CMK (cell line): ENCODE measurements at places on chromosomes 5 and 9.

GRCh38 chr9:35757226-35757891 lies 3.3 kb upstream of the MSMP start:
- peak; percentile 60 for DNase-seq

DNA sequence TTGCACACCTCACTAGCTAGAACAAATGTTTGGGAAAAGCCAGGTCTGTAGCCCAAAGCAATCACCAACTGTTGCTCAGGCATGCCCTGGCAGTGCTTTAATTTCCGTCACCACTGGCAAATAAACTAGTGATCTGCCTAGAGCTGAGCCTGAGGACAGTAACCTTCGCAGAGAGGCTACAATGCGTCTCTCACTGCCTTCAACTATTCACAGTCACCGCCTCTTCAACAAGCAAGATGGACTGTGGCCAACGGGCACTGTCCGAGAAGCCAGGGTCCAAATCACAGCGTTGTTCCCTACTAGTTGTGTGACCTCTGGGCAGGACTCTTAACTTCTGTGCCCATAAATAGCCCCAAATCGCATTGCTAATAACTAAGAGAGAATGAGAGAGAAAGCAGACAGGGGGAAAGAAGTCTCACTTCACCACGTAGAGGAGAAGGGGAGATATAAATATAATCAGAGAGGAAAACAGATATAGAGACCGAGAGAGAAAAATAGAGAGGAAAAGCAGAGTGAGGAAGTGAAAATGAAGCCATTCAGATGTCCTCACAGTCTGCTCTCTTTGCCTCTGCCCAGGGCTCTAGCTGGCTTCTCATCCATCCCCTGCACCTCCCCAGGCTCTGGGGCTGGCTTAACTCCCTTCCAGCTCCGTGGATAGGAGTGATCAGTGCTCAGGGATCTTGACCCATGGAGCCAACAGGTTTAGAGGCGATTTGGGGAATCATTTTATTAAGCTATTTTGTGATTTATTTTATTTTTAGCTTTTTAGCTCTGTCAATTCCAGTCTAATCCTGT lies 157.9 kb downstream of the ZDHHC21 start:
- no peak for DNase-seq

- DNase-seq, result no peak
Observed at GRCh38 chr9:7273575-7273974, 515.8 kb downstream of the KDM4C start.

- no peak for DNase-seq
Observed at GRCh38 chr5:178483620-178484019, 106.6 kb downstream of the COL23A1 start.

DNA sequence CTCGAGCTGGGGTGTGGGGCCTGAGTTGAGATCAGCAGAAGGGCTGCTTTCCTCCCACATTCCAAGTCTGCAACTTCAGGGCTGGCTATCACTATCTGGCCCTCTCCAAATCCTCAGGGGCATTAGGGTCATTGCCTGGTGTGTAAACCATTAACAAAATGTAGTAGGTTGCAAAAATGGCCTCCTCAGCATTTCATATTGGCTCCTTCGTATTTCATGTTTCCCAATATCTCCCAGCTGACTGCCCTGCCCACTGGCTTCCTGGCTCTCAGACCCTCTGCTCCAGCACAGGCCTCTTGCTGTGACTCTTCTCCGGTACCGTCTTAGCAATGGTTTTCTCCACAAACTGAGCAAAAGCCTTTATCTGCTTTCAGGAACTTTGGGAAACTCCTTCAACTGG lies 113.8 kb downstream of the GADD45G start:
- DNase-seq, result no peak

DNA sequence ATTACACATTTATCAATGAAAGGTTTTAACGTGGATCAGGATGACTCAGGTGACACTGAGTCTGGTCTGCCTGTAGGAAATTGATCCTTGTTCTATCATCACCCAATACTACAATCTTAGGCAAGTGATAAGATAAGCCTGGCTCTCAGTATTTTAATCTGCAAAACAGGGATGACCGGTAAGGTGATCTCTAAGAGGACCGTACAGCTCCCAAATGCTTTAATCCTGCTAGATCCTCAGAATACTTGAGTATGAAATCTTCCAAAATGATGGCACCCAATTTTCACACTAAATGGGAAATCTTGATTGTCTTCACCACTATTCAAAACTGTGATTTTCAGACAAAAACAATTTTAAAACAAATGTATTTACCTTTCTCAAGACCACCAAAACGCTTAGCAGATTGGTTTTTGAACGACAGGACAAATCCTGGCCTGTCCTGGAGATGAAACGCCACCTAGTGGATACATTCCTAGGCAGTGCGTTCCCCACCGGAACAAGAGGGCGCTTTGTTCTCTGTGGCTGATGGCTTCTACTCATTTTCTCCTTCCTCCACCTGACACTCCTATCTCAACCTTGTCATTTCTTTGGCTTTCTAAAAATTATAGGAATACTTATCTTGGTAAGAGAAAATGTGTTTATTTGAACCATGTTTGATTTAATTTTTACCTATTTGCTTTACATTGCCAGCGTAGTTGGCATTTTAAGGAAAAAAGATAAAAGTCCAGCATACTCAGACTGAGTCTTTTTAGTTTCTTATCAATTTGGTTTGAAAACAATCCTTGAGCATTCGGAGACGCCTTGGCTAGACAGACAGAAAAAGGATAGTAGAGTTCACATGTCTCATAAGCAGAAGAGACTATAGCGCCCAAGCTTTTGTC lies 41.2 kb upstream of the VCAN start:
- peak; percentile 33 for DNase-seq

GRCh38 chr5:135223891-135224625 lies 175.0 kb downstream of the MACROH2A1 start:
- no peak for DNase-seq

GRCh38 chr9:106930477-106930876 lies 67.5 kb downstream of the ZNF462 start:
- DNase-seq, result no peak

DNA sequence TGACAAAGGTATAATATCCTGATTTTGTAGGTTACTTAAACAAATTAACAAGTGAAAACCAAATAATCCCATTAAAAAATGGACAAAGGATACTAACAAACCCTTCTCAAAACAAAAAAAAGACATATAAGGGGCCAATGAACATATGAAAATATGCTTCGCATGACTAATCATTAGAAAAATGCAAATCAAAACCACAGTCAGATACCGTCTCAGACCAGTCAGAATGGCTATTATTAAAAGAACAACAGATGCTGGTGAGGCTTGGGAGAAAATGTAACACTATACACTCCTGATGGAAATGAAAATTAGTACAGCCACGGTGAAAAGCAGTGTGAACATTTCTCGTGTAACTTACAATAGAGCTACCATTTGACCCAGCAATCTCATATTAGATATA lies 1542.2 kb upstream of the CDH9 start:
- DNase-seq, result no peak

DNA sequence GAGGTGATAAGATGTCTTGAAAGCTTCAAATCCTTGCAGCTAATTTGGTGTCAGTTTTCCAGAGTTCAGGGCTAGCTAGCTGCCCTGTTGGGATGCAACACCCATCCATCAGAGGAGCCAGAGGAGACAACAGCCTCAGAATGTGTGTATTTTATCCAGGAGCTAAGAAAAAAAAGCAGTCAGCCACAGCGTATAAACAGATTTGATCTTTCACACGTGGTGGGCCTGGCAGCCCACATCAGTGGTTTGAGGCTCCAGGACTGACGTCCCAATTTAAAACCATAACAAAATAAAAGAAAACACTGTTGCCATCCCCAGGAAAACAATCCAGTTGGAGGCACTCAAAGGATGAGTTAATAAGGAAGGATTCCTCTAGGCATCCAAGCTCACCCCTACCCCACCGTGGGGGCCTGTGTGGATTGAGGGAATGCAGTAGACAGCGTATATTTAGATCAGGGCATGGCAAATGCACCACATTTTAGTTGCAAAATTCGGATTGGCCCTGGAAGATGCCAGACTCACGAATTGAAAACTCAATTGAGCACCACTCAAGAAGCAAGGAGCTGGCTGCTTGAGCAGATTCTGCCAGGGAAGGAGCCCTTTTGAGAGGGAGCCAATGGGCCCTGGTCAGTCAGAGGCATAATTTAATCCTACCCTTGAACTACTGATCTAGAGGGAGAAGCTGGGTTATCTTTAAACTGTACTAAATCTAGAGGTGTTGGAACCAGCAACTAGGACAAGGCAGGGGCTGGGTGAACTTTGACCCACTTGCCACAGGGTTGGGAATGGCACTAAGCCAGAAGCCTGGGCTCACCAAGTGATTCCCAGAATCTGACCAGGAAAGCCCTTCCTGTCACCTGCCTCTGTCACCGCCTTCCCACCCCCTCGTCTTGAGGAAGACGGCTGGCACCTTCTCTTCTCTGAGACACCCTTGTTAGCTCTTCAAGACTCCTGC lies 17.5 kb downstream of the ADRA1B start:
- DNase-seq, result no peak

- DNase-seq, result no peak
Observed at GRCh38 chr5:35237580-35238376, 7.5 kb upstream of the PRLR start.

GRCh38 chr9:27453860-27454553 lies 70.1 kb upstream of the IFNK start:
- no peak for DNase-seq

GRCh38 chr5:148543727-148544126 lies 110.6 kb downstream of the HTR4 start:
- DNase-seq, result no peak

DNA sequence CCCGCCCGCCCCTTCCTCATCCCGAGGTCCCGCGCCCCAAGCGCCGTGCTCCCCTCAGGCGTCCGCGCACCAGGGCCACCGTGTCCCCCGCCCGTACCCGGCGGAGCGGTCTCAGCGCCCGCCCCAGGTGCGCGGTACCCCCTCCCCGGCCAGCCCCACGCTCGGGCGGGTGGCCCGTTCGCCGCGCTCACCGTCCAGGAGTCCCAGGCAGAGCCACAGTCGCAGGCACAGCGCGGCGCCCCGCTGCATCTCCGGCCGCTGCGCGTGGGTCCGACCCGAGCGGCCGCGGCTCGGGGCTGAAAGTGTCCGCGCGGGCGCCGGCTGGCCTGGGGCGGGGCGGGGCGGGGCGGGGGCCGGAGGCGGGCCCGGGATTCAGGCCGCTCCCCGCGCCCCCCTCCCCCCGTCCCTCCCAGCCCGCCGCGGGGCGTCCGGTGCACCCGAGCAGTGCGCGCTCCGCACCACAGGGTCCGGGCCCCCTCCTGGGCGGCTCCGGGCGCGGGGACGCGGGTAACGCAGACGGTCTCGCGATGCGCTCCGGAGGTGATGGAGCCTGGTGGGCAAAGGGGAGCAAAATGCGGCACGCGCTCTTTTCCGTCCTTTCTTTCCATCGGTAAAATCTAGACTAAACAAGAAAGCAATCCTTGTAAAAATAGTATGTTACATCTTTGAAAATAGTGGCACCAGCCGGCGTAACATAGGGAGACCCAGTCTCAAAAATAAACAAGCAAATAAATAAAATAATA lies at the start of gene FLT4:
FLT4 (minus strand) TSS at position 304 of the 743 bp plus-strand sequence; CDS start at position 249, 55 bp downstream.
- DNase-seq, result no peak

- no peak for DNase-seq
Observed at GRCh38 chr9:81598811-81599210, 90.5 kb downstream of the TLE1 start.

GRCh38 chr5:140214831-140215230 lies 39.8 kb downstream of the CYSTM1 start:
- peak; percentile 42 for DNase-seq

DNA sequence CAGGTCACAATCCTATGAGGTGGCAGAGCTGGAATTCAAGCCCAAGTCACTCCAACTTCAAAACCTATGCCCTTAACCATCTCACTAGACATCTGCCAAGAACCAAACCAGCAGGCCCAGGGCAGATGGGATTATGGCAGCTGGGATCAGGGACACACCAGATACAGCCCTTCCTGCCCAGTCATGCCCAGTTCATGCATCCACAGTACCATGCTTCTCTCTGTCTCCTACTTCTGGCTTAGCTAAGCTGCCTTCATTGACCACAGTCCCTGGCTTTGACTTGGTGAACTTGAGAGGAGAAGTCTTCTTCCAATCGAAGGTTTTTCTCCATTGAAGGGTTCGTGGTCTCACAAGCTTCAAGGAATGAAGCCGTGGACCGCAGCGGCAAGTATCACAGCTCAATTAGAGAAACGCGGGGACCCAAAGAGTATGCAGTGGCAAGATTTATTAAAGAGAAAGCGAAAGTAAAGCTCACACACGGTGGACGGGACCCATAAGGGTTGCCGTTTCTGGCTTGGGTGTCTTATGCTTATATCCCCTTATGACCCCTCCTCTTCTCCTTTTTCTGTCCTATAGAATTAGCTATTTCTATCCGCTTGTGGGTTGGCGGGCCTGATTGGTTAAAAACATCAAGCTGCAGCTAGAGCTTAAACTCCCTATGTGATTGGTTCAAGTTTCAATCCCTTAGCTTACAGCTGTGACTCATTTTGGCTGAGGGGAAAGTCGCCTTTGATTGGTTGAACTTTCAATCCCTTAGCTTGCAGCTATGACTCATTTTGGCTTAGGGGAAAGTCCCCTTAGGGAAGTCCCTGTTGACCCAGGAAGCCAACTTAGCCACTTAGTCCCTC lies 101.2 kb downstream of the TRIM36 start:
- DNase-seq, result no peak

DNA sequence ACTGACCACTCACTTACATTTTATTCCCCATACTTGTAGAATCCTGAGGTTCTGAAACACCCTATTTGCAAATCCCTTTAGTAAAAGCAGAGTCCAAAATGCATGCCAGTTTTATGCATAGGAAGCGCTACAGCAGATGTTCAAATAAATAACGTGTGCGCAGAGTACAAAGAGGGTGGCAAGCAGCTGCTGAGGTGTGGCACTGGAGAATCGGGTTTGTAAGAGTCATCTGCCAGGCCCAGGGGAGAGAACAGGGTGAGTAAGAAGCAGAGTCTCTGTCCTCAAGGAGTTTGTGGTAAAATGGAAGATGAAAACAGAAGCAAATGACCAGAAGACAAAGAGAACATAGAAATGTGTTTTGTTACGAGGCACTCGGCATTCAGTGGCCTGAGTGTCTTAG lies 288.8 kb downstream of the GLIS3 start:
- DNase-seq, result no peak

- DNase-seq, result no peak
Observed at GRCh38 chr5:150442699-150443080, 6.8 kb downstream of the RPS14 start.

- DNase-seq, result no peak
Observed at GRCh38 chr5:174919351-174919750, 195.0 kb downstream of the MSX2 start.

- DNase-seq, result no peak
Observed at GRCh38 chr9:17757816-17758215, 178.9 kb downstream of the SH3GL2 start.

GRCh38 chr9:124264823-124265233 lies 7.1 kb downstream of the NEK6 start:
- no peak for DNase-seq
